ENCODE measurements at places on chromosomes 13 and 19.

DNA sequence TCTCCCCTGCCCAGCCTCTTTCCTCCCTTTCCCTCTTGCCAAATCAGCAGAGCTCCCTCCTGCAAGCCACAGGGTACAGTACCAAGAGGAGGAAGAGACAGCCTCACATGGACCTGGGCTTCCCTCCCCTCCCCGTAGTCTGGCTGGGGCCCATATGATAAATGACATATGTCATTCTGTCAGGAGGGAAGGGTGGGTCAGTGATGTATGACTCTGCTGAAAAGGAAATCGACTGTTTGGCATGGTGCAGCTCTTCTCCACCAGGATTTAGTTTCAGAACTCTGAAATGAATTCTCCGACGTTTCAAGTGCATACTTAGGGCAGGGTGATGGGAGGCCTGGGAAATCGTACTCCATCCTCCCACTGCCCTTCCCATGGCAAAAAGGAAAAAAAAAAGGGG, 9.8 kb downstream of the TSHZ3 start:
- no peak for DNase-seq

DNA sequence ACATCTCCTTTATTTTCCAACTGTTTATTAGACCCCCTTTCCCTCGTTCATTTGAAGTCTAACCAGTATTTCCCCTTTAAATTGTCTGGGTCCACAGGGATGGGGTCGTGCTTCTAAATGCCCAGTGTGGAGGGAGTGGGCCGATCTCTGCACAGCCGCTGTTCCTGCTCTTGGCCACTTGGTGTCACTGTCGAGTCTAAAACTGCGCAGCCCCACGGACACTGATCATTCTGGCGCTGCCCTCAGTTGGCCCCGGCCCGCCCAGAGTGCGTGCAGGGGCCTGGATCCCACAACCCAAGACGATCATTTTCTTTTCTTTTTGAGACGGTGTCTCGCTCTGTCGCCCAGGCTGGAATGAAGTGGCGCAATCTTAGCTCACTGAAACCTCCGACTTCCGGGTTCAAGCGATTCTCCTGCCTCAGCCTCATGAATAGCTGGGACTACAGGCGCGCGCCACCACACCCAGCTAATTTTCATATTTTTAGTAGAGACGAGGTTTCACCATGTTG, 12.0 kb downstream of the WDR88 start:
- peak; percentile 69 for DNase-seq

DNA sequence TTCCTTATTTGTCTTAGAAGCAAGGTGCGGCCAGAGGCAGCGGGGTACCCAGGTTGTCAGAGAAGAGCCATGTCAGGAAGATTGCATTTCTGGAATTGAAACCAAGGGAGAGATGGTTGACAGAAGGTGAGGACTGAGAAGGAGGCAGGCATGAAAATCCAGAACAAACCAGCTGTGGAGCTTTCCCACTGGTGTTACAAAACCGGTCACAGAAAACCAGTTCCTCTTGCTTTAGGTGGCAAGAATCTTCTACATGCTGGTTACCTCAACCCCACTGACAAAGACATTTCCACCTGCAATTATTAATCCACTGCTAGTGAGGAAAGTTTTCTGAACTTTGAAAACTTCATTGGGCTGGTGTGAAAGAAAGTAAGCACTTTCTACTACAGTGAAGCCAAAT, 64.0 kb upstream of the MED4 start:
- no peak for DNase-seq

- DNase-seq = peak; percentile 31
Measured at GRCh38 chr13:114339857-114340534, 25.7 kb downstream of the CHAMP1 start.

DNA sequence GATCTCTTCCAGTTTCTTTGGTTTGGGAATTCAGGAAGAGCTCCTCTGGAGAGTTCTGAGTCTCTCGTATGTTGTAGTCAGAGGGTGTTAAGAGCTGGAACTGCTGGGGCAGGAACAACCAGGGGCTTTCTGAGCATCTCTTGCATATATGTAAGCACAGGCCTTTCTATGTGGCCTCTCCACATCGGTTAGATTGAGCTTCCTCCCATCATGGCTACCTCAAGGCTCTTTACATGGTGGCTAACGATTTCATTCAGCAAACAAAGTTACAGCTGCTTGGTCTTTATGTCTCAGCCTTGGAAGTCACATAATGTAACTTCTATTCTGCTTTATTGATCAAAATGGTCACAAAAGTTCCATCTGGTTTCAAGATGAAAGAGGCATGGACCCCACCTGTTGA, 20.5 kb upstream of the PLAUR start:
- no peak for DNase-seq

GRCh38 chr13:98613591-98613990, 36.7 kb upstream of the STK24 start:
- no peak for DNase-seq

Data from hematopoietic multipotent progenitor cell treated with erythropoietin and hydrocortisone succinate and interleukin-3 and kit ligand, for 17 days (in vitro differentiated cells).